Activated CD4-positive, alpha-beta T cell treated with anti-CD3 and anti-CD28 coated beads for 36 hours (primary cell): ENCODE measurements at places on chromosomes 13 and 19.

GRCh38 chr19:51075998-51076397, 6.7 kb downstream of the KLK14 start:
- DNase-seq: no peak

DNA sequence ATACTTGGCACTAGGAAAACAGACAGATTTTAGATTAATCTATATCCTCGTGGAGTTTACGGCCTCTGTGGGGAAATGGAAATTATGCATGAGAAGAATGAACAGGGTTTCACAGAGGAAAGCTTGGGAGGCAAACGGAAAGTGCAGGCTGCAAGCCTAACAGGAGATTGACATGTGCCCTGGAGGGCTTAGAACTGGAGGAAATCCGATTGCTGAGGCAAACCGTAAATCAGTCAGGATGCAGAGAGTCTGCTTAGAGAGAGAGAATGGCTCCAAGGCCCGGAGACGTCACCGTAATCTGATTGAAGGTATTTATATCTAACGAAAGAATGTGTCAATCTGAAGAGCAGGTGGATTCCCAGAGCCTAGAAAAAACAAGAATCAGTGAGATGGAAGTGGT, 143.2 kb downstream of the KATNAL1 start:
- DNase-seq: no peak

DNA sequence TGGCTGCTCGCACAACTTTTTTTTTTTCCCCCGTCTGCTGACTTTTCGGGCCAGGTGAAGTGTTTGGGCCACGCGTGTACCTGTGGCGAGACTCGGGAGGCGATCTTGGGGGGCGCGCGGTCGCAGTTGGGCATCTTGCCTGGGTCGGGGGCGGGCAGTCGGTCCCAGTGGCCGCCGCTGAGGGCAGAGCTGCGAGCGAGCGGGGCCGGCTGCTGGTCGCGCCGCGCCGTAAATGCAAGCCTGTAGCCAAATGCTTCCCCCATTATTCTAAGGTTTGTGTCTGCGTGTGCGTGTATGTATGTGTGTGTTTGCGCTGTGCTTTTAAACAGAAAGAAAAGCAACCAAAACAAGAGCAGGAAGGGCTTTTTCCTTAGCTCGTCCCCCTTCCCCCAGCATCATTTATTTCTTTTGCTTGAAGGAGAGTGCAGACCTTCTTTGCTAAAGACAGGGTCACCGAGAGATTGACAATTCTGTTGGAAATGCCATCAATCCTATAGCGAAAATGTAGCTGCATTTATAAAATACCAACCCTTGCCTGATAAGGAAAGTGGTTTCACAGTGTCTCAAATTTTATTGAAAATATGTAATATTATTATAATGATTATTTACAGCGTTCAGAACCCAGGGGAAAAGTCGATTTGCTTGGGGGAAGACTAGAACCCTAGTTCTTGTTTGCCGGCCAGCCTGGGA, 143.2 kb upstream of the ZNF536 start:
- DNase-seq: no peak

GRCh38 chr13:37409756-37410155, 188.8 kb downstream of the POSTN start:
- DNase-seq: no peak

DNA sequence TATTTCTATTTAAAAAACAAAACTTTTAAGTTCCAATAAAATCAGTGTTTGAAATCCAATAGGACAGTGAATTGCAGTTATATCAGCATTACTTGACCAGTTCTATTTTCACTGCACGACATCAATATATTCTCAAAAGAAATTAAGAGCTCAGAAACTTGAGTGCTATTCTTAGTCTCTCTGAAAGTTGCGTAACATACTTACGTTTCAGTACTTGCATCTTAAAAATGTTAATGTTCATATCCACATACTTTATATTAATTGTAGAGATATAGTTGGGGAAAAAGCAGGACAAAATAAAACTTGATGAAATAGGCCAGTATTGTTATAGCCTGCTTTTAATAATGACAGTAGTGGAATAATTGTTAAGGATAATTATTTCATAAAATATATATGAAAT, 720.5 kb upstream of the PCDH9 start:
- no peak for DNase-seq

- no peak for DNase-seq
These were observed 9.0 kb upstream of the CEACAM5 start for GRCh38 chr19:41699231-41699967.

DNA sequence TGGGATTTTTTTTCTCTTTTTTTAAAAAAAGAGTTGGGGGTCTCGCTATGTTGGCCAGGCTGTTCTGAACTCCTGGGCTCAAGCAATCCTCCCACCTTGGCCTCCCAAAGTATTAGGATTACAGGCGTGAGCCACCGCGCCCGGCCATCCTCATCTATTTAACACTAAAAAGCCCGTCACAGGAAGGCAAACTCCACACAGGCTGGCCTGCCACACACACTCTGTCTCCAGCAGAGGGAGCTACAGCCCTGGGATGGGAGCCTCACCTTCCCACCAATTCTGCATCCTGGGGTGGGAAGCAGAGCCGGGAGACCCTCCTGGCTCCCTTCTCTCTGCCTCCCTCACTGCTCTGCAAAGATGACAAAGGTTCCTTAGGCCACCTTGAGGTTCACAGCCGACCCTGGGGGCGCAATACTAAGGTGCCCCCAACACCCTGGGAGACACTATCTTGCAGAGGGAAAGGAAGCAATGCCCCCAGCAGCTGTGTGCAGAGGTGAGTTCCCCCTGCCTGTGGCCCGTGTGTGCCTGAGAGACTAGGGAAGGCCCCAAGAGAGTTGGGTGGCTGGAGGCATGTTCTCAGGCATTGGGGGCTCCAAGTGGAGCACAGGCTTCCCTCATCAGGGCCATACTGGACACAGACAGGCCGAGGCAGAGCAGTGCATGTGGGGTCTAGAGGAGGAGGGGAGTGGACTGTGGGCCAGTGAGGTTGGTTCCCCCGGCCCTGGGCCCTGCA, 27.4 kb upstream of the TIMM44 start:
- peak; percentile 56 for DNase-seq

GRCh38 chr19:11856596-11857250, 8.2 kb downstream of the ZNF439 start:
- DNase-seq: no peak

- DNase-seq: no peak
These were observed 46.8 kb downstream of the OXGR1 start for GRCh38 chr13:96947343-96947910.

DNA sequence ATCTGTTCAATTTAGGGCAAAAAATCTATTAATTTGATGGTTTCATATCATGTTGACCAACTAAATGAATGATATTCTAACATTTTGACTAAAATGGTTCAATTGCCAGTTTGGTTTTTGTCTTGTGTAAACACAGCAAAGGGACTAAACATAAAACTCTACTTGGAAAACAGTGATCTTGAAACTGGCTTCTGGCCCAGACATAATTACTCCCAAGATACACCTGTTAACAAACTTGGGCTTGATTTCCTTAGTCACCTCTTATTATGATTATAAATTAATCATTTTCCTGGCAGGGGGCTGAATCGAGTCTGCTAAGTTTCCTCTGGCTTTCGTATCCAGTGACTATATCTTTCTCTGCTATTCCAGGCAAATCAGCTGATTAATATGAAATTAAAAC, 78.0 kb upstream of the OXGR1 start:
- no peak for DNase-seq

GRCh38 chr13:61850794-61851193, 435.1 kb upstream of the PCDH20 start:
- DNase-seq: no peak

DNA sequence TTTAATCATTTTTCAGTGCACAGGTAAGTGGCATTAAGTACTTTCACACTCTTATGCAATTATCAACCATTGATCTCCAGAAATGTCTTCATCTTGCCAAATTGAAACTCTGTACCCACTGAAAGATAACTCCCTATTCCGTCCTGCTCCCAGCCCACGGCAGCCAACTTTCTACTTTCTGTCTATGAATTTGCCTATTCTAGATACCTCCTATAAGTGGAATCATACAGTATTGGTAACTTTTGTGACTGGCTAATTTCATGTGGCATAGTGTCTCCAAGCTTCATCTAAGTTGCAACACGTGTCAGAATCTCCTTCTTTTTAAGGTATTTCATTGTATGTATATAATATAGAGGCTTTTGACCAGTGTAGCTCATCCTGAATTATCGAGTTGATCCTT, 5.7 kb upstream of the CEACAM18 start:
- no peak for DNase-seq

- no peak for DNase-seq
These were observed 20.2 kb downstream of the SHC2 start for GRCh38 chr19:440391-441212.

DNA sequence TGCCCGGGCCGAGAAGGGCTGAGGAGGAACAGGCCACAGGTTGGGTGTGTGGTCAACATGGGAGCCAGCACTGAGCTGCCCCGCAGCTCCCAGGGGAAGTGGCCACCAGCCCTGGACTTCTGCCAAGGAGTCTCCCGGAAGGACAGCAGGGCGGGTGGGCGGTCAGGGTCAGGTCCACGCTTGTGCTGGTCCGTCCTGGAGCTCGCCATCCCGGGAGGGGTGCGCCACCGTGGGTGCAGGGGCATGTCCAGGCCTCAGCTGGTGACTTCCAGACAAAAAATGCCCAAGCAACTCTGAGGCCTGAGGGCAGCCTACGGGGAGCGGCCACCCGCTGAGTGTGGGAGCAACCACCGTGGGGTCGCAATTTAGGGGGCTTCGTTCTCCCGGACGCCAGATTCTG, 21.4 kb upstream of the SLC15A1 start:
- DNase-seq: no peak

- no peak for DNase-seq
These were observed 10.7 kb downstream of the CCDC124 start for GRCh38 chr19:17943274-17944221.

GRCh38 chr19:2274931-2275535, 6.9 kb downstream of the PEAK3 start:
- peak; percentile 64 for DNase-seq

DNA sequence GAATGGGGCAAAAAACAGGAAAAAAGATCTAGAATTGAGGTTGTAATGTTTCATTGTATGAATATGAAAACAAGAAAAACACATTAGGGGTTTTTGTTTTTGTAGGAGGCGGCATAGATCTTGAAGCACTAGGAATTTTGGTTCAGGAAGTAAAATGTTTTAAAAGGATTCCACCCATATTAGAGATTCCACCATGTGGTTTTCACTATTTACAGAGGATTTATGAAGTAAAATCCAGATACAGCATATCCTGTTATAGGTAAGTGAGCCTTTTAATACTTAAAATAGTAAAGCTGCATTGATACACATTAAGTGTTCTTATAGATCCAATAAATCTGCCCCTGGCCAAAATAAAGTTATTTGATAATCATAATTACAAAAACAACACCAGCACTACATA, 61.4 kb downstream of the MICU2 start:
- no peak for DNase-seq

GRCh38 chr19:1884291-1884718, 991 bp downstream of the ABHD17A start:
- DNase-seq: no peak

- no peak for DNase-seq
These were observed 38.6 kb downstream of the ELL start for GRCh38 chr19:18483119-18483890.

- DNase-seq: peak; percentile 77
These were observed 19.8 kb upstream of the CEACAM4 start for GRCh38 chr19:41646589-41647204.

DNA sequence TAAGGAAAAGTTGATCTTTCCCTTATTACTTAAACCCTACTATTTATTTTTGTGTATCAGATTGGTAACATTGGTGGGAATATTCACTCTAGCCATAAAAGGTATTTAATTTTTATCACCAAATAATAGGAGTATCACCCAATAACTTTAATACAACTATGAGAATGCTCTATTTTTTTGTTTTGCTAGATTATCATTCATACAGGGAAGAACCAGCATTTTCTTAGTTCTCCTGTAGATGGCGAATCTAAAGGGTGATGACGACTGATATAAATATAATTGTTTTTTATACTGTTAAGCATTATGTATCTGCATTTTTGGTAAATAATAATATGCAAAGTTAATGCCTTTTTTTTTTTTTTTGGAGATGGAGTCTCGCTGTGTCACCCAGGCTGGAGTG, 7.9 kb upstream of the FRY start:
- no peak for DNase-seq

DNA sequence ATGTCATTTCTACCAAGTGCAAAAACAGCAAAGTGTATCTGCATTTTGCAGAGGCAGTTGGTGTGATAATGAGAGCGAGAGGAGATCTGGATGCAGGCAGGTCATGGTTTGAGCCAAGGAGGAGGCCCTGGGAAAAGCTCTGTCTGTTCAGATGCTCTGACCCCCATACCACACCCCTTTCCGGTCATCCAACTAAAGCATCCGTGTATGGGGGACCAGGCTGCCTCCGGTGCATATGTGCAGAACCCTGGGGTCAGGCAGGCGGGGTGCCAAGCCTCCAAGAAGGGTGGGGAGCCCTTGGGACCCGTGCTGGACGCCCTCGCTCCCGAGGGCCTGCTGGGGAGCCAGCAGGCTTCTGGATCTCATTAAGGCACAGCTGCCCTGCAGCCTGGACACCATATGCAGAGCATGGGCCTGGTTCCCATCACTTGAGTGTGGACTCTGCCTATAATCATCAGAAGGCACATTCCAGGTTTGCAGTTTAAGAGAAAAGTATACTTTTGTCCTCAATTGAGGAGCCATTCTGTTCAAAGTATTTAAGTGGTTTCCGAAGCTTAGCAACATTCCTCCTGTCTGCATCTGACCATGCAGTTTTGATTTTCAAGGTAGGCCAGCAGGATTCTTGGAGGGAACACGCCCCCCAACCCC, 56.1 kb downstream of the ALOX5AP start:
- no peak for DNase-seq

- no peak for DNase-seq
These were observed 6.5 kb downstream of the MEIOSIN start for GRCh38 chr19:45739498-45740439.

GRCh38 chr13:93183302-93183701, 43.3 kb upstream of the GPC6 start:
- DNase-seq: no peak

DNA sequence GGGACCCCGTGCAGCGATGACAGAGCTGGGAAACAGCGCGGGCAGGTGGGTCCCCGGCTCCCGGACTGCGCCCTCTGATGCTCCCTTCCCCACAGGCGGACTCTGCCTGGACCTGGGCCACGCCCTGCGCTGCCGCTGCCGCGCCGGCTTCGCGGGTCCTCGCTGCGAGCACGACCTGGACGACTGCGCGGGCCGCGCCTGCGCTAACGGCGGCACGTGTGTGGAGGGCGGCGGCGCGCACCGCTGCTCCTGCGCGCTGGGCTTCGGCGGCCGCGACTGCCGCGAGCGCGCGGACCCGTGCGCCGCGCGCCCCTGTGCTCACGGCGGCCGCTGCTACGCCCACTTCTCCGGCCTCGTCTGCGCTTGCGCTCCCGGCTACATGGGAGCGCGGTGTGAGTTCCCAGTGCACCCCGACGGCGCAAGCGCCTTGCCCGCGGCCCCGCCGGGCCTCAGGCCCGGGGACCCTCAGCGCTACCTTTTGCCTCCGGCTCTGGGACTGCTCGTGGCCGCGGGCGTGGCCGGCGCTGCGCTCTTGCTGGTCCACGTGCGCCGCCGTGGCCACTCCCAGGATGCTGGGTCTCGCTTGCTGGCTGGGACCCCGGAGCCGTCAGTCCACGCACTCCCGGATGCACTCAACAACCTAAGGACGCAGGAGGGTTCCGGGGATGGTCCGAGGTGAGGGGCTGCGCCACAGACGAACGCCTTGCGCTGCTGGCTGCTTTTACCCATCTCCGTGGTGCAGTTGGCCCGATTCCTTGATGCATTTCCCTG, 7.8 kb upstream of the SELENOV start:
- DNase-seq: peak; percentile 81
